ENCODE measurements at places on chromosomes 7 and 10.

DNA sequence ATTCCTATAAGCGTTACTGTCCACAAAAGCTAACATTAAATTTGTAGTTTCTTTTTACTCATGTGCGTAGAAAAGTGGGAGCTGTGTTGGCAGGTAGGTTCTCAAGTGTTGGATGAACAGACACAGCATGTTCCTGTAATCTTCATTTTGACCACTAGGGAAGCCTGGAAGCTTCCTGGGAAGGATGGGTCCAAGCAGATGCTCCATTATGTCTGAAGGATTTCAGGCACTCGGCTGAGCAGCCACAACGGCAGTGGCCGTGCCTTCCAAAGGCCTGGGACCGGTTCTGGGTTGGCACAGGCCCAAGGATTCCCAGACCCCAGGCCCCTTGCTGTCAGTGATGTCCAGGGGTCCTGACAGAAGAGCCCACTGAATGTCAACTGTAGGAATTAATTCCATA is 386.3 kb downstream of the TNS3 start:
- no peak for DNase-seq

DNA sequence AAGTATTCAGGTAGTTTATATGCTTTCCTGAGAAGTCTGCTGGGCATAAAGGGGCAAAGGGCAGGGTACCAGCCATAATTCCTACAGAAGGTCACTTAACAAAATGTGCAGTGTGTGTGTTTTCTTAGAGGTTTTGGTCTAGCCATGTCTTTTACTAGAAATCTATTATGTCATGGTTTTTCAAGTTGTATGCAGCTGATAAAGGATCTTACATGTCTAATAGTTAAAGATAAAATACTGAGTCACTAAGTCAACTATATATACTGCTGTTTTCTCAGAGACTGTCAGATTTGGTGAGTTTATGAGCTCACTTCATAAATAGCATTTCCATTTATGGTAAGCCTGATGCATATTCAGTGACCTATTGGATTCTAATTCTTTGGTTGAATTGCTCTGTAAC is 7.7 kb downstream of the CASP2 start:
- no peak for DNase-seq

DNA sequence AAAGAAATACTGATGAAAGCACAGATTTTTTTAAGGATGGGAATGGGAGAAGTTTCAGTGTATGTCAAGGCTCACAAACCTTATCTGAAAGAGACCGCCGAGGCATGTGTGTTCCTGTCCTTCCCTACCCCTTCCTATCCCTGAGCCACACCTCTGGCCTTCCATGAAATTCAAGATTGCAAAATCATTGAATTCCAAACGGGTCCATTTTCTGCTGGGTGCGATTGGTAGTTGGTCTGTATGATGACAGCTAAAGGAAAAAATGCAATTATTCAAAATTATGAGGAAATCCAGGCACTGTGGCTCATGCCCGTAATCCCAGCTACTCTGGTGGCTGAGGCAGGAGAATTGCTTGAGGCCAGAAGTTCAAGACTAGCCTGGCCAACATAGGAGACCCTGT is 170.1 kb downstream of the ARHGAP12 start:
- no peak for DNase-seq

DNA sequence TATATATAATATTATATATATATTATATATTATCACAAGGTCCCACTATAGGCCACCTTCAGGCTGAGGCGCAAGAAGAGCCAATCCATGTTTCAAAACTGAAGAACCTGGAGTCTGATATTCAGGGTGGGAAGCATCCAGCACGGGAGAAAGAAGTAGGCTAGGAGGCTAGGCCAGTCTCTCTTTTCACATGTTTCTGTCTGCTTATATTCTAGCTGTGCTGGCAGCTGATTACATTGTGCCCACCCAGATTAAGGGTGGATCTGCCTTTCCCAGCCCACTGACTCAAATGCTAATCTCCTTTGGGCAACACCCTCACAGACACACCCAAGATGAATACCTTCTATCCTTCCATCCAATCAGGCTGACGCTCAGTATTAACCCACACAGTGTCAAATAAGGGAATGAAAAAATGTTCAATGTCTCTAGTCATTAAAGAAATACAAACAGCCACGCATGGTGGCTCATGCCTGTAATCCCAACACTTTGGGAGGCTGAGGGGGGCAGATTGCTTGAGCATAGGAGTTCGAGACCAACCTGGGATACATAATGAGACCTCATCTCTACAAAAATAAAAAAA is 135.4 kb upstream of the PCBD1 start:
- no peak for DNase-seq

DNA sequence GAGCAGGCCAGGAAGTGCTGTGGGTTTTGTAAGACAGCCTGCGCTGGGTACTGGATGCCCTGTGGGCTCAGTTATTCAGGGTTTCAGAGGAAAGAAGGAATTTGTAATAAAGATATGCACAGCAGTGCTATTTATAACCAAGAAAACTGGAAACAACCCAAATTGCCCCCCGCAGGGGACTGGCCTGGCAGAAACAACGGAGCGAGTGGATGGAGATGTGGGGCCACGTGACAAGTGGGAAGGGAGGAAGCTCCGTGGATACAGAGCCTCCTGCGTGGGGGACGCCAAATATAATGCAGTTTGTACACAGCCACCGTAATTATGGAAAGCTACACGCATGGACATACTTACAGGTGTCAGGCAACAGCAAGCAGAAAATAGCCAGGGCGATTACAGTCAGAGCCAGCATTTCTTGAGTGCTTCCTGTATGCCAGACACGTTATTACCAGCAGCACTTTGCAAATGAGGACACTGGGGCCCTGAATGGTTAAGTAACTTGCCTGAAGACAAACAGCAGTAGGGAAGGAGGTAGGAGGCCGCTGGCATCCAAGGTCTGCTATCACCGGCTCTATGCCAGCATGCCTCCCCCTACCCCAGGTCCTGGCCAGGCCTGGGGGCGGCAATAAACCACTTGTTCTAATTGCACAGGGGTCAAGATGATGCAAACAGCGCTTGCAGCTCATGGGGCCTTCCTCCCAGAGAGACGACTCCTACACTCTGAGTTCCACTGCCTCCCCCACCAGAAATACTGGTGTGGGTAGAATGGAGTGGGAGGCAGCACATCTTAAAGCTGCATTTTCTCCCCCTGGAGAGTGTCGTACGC is 8.7 kb upstream of the CAMK2B start:
- DNase-seq, result no peak
